ENCODE measurements at places on chromosomes 16 and 17.
A peak's percentile ranks its signal among the peaks of the same experiment; 100 is the strongest.

GRCh38 chr16:58127033-58127556 is 2.1 kb downstream of the CFAP20 start:
- no peak for DNase-seq
- peak overlapping the region; percentile 96 for H3K4me3 ChIP-seq
- H3K36me3 ChIP-seq = peaks cover 10% of the 10 kb centered on the region
- H3K4me1 ChIP-seq = peaks cover 48% of the 10 kb centered on the region
- peak overlapping the region; percentile 79 for H3K27ac ChIP-seq
- H3K27me3 ChIP-seq = peaks cover 6% of the 10 kb centered on the region

DNA sequence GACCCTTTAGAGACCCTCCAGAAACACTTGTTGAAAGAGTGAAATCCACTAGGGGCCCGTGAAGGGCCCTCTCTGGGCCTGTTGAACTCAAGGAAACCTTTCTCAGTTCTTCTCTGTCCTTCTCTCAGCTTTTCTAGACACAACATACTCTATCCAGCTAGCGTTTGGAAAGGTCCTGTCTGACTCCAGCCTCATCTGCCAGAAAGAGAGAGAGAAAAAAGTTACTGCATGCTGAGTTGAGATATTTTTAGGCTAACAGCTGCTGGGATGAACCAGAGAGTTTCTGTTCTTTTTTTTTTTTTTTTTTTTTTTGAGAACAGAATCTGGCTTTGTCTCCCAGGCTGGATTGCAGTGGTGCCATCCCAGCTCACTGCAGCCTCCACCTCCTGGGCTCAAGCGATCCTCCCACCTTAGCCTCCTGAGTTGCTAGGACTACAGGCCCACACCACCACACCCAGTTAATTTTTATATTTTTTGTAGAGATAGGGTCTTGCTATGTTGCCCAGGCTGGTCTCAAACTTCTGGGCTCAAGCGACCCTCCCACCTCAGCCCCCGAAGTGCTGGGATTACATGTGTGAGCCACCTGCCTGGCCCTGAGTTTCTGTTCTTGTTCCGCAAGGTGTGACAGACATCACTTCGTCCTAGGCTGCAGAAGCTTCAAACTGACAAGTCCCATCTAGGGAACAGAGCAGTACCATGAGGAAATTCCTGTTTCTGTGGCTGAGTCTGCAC is 14.9 kb upstream of the TEX2 start:
- no peak overlapping the region for H3K4me3 ChIP-seq
- no peaks in the 10 kb centered on the region for H3K27me3 ChIP-seq
- peak overlapping the region; percentile 45 for H3K27ac ChIP-seq
- DNase-seq = no peak
- H3K36me3 ChIP-seq = no peaks in the 10 kb centered on the region

- H3K36me3 ChIP-seq = peaks cover 4% of the 10 kb centered on the region
- H3K27ac ChIP-seq = no peak overlapping the region
- DNase-seq = no peak
- H3K4me3 ChIP-seq = no peak overlapping the region
These were observed 121.5 kb downstream of the MRM1 start for GRCh38 chr17:36722903-36723263.

GRCh38 chr16:68217506-68217905 is 18.4 kb downstream of the ESRP2 start:
- no peak overlapping the region for H3K4me3 ChIP-seq
- H3K36me3 ChIP-seq = no peaks in the 10 kb centered on the region
- H3K27ac ChIP-seq = no peak overlapping the region
- peaks cover 1% of the 10 kb centered on the region for H3K27me3 ChIP-seq

DNA sequence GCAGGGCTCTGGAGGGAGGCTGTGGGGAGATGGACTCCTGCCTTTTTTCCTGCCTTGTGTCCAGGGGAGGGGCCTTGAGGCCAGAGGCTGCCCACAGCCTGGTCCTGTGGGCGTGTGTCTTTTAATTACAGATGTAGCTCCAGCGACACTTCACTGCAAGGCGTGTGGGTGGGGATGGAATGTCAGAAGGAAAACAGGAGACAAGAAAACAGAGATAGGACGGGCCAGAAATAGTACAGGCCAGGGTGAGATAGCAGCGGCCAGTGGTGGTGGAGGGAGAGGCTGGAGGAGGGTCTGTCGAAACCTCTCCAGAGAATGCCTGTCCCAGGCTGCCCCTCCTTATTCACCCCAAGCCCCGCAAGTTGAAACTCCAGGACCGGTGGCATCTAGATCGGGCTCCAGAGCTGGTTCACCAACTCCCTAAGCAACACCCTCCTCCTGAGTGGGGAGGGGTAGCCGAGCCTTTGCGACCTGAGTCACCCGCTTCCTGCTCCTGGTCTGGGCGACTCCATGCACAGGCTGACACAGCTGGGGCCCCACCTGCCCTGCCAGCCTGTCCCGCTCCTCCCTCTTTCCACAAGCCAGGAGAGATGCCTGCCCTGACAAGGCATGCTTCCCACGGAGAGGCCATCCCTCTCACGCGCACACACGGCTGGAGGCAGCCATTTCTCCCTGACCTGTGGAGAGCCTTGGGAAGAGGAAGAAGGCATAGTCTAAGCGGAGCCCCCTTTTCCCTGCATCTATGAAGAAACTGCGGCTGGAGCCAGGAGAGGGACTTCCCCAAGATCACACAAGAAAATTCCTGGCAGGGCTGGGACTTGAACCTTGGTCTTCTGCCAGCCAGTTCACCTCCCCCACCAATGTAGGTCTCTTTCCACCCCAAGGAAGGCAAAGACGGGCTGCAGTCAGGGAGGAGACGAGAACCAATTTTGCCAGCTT is 6.6 kb upstream of the JUP start:
- DNase-seq = no peak
- no peaks in the 10 kb centered on the region for H3K36me3 ChIP-seq
- H3K27me3 ChIP-seq = peaks cover 4% of the 10 kb centered on the region
- H3K4me1 ChIP-seq = peaks cover 25% of the 10 kb centered on the region
- H3K4me3 ChIP-seq = no peak overlapping the region
- no peak overlapping the region for H3K27ac ChIP-seq

GRCh38 chr16:711548-712320 is 3.2 kb upstream of the METRN start:
- H3K36me3 ChIP-seq = no peaks in the 10 kb centered on the region
- peaks cover 25% of the 10 kb centered on the region for H3K27me3 ChIP-seq
- peak; percentile 92 for DNase-seq
- H3K4me1 ChIP-seq = no peaks in the 10 kb centered on the region
- no peak overlapping the region for H3K27ac ChIP-seq
- H3K4me3 ChIP-seq = no peak overlapping the region

All from endothelial cell (in vitro differentiated cells).